Mesothelial cell of epicardium (in vitro differentiated cells): ENCODE measurements at places on chromosomes 4 and X. TPM values are rescaled to one million over a fixed set of nuclear protein-coding genes. Genes with fewer than 3 reads are reported as not detected.

The USP17L17 gene
- not detected in 3 replicates for total RNA-seq

The VCX2 gene
- not detected in 3 replicates for total RNA-seq

The CCKAR gene
- total RNA-seq, result not detected in 3 replicates

The CXCL6 gene
- total RNA-seq, result 0.16 to 0.20 TPM (median 0.18 TPM) in 3 replicates

The EGF gene
- 1.0 to 2.0 TPM (median 1.3 TPM) in 3 replicates for total RNA-seq

The TMEM47 gene
- 11.1 to 11.8 TPM (median 11.8 TPM) in 3 replicates for total RNA-seq

The S100G gene
- not detected in 3 replicates for total RNA-seq

The MSANTD1 gene
- total RNA-seq, result 2.5 to 3.1 TPM (median 2.6 TPM) in 3 replicates

The ANKRD50 gene
- total RNA-seq, result 72.0 to 76.5 TPM (median 73.1 TPM) in 3 replicates

The KLHL4 gene
- 4.9 to 5.2 TPM (median 5.0 TPM) in 3 replicates for total RNA-seq

The CORIN gene
- total RNA-seq, result 1.1 to 1.5 TPM (median 1.3 TPM) in 3 replicates

The IRAK1 gene
- total RNA-seq, result 64.9 to 73.4 TPM (median 69.1 TPM) in 3 replicates

The TSPAN6 gene
- 92.8 to 99.0 TPM (median 93.2 TPM) in 3 replicates for total RNA-seq

The BDH2 gene
- total RNA-seq, result 102 to 105 TPM (median 103 TPM) in 3 replicates

The RENBP gene
- total RNA-seq, result 7.2 to 8.5 TPM (median 7.2 TPM) in 3 replicates

The AIFM1 gene
- total RNA-seq, result 31.3 to 34.6 TPM (median 32.1 TPM) in 3 replicates

The PTPN13 gene
- total RNA-seq, result 42.9 to 45.4 TPM (median 44.3 TPM) in 3 replicates

The SPANXD gene
- 0.36 to 0.82 TPM (median 0.58 TPM) in 3 replicates for total RNA-seq

The GUCY1A1 gene
- total RNA-seq, result 49.1 to 52.3 TPM (median 52.2 TPM) in 3 replicates

The BST1 gene
- 0.42 to 1.0 TPM (median 0.58 TPM) in 3 replicates for total RNA-seq

The ASB12 gene
- 0.18 to 0.73 TPM (median 0.67 TPM) in 3 replicates for total RNA-seq

The UGT2A3 gene
- not detected in 3 replicates for total RNA-seq

The PROM1 gene
- total RNA-seq, result 11.6 to 13.7 TPM (median 12.4 TPM) in 3 replicates

The GPR50 gene
- 0.25 to 0.65 TPM (median 0.64 TPM) in 3 replicates for total RNA-seq

The SERPINA7 gene
- total RNA-seq, result not detected in 3 replicates

The DIPK2B gene
- total RNA-seq, result not detected in 3 replicates

The RTL5 gene
- 36.1 to 37.5 TPM (median 36.4 TPM) in 3 replicates for total RNA-seq

The ATRX gene
- 165 to 170 TPM (median 168 TPM) in 3 replicates for total RNA-seq

The GABRG1 gene
- 0.18 to 0.22 TPM (median 0.20 TPM) in 3 replicates for total RNA-seq

The ATOH1 gene
- not detected in 3 replicates for total RNA-seq

The RNF212 gene
- 10.9 to 15.6 TPM (median 13.4 TPM) in 3 replicates for total RNA-seq

The AFAP1 gene
- total RNA-seq, result 75.4 to 82.4 TPM (median 79.1 TPM) in 3 replicates

The NLRP2B gene
- not detected in 3 replicates for total RNA-seq

The TECRL gene
- total RNA-seq, result 0.40 to 0.94 TPM (median 0.70 TPM) in 3 replicates

The TSC22D3 gene
- 32.1 to 37.0 TPM (median 34.4 TPM) in 3 replicates for total RNA-seq

The HS6ST2 gene
- 20.2 to 23.1 TPM (median 22.9 TPM) in 3 replicates for total RNA-seq

The CYP2U1 gene
- total RNA-seq, result 6.6 to 7.7 TPM (median 7.0 TPM) in 3 replicates

The AKAP4 gene
- total RNA-seq, result not detected in 3 replicates

The CAMK2D gene
- total RNA-seq, result 31.7 to 35.1 TPM (median 33.9 TPM) in 3 replicates

The AWAT2 gene
- total RNA-seq, result not detected in 3 replicates

The MID2 gene
- 8.8 to 10.1 TPM (median 9.4 TPM) in 3 replicates for total RNA-seq

The KLB gene
- total RNA-seq, result not detected in 3 replicates

The EOLA2 gene
- total RNA-seq, result 36.3 to 42.5 TPM (median 39.3 TPM) in 3 replicates

The UNC5C gene
- total RNA-seq, result 76.7 to 77.9 TPM (median 77.1 TPM) in 3 replicates

The EPHA5 gene
- 0.75 to 1.0 TPM (median 0.94 TPM) in 3 replicates for total RNA-seq

The STK26 gene
- 96.0 to 104 TPM (median 103 TPM) in 3 replicates for total RNA-seq

The TRPC3 gene
- total RNA-seq, result 0.18 to 0.34 TPM (median 0.29 TPM) in 3 replicates

The OTUD6A gene
- total RNA-seq, result not detected in 3 replicates

The ZNF732 gene
- total RNA-seq, result 1.6 to 2.7 TPM (median 2.0 TPM) in 3 replicates
